ENCODE measurements at places on chromosomes 3 and 15.

GRCh38 chr3:177596248-177596815 is 399.1 kb upstream of the TBL1XR1 start:
- no peak for DNase-seq

GRCh38 chr15:84961114-84961452 is 20.6 kb upstream of the PDE8A start:
- DNase-seq: no peak

- DNase-seq: no peak
Observed at GRCh38 chr3:196454935-196455334, 22.7 kb upstream of the UBXN7 start.

DNA sequence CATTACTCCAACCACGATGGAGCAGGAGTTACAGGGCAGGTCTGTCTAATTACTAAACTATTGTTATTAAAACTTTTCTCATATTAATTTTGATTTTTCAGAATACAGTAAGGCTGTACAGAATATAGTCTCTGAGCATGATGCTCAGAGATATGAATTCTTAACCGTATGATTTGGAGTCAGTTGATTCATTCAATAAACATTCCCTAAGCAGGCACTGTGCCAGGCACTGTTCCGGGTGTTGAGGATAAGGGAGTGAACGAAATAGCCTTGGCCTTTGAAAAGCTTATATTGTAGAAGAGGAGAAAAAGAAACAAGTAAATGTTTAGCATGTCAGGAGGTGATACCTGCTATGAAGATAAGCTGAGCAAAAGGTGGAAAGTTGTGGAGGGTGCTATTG is 187.3 kb downstream of the KCNAB1 start:
- no peak for DNase-seq

DNA sequence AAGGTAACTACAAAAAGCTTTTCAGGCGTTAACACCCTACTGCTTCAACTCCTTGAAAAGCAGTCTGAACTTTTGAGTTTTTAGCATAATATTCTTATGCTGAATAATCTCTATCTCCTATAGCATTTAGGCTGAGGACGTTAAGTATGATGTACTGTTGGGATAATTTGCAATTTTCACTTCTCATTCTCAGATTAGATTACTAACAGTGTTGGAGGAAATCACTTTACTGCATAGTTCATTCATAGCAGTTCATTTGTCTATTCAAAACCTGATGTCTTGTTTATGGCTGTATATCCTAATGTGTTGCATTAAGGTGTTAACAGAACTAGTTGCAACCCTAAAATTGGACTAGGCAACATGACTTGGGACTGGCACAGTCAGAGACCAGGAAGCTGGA is 983.1 kb downstream of the FHIT start:
- DNase-seq: no peak

DNA sequence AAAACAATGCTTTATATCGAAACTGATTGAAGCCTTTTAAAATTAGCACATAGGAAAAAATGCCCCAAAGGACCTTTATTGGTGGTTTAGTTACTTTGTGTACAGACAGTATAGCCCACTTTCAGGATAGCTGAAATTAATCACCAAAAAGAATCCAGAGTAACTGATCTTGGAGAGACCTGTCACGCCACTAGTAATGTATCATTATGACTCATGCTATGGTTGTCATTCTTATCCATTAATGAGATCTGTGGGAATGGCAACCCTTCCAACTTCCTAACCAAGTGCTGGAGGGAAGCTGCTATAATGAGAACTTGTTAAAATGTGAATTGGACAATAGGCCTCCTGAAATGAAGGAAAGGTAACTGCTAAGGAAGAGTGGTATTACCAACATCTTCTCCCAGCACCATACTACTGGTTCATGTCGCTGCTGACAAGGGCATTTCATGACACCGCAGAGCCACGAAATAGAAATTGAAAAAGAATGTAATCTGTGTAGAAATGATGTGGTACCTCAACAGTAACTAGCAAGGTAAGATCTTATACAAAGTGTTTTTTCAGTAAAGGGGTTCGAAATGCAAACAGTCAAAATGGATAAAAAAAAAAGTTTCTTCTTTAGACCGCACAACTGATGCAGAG is 7.1 kb upstream of the EMC4 start:
- no peak for DNase-seq
